ENCODE measurements at places on chromosomes 1 and 21.

DNA sequence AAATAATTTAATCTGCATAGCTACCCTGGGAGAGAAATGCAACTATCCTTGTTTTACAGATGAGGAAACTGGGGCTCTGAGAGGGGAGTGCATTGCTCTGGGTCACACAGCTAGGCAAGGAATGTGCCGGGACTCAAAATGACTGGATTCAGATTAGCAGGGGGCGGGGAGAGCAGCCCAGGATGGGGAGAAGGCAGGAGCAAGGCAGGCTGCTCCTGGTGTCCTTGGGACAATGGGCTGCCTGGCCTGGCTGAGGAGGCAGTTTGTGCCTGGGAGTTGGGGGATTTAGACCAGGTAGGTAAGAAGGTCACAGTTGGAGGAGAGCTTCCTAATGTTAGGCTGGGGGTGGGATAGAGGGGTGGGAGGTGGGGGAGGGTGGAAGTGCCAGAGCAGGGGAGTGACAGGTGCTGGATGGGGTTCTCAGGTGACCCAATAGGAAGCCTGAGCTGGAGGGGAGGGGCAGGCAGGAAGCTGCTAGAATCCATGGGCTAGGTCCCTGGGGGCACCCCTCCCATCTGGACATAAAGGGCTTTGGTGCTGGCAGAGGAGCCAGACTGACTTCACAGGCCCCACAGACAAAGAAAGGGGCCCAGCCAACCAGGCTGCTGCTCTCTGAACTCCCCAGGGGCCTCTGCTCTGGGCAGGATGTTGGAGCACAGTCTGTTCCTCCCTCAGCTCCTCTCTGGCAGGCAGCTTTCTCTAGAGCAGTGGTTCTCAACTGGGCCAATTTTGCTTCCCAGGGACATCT lies 29.0 kb downstream of the TRIM62 start:
- no peak for DNase-seq

DNA sequence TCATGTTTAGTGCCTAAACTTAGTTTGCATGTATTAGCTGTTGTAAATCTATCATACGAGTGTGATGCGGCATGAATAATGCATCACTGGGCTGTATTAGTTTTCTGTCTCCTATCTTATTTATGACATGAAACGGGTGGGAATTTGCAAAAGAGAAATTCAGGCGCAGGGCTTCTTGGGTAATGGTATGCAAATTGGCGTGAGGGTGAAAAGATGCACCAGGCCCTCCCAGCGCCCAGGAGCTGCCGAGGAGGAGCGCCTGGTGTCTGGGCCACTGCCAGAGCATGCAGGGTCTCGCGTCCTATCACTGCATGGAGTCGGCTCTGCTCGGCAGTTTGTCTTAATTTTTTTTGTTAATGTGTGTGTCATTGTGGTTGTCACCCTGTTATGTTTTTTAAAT lies 82.9 kb upstream of the ACTL8 start:
- no peak for DNase-seq

DNA sequence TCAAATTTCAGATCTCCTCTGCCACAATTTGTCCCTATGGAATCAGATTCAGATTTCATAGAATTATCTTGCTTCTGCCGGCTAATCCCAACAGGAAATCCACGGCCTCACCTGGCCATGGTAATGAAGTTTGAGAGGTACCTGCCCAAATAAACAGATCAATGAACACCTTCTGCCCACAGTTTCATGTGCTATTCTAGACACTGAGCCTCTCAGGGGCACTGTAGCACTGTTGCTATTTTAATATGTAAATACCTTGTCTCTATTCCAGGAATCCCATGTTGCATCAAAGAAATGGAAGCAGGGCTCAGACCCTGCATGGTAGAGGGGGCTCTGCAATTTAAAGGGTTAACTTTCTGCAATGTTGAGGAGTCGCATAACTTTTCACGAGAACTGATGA lies 593.1 kb downstream of the PTBP2 start:
- DNase-seq: no peak

- no peak for DNase-seq
Measured at GRCh38 chr1:97895278-97895677, 25.6 kb downstream of the DPYD start.

DNA sequence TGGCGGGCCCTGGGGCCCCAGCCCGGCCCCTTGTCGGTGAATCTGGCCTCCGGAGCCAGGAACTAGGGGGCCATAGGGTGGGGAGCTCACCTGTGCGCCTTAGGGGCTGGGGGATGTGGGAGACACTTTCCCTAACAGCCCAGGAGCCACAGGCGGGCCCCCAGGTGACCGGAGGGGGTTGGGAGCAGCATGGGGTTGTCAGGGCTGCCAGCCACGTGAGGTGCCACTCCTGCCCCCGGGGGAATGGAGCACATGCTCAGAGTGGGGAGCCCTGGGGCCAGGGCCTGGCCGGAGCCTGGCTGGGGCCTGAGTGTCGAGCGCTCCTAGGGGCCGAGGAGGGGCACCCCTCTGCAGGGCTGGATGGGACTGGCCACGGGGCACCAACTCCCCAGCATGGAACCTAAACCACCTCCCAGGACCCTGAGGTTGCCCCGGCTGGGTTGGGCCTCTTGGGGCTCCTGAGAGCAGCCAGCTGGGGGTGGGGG lies 19.9 kb downstream of the PRXL2B start:
- no peak for DNase-seq

- no peak for DNase-seq
Measured at GRCh38 chr1:44798481-44799365, 1.5 kb upstream of the PLK3 start.

GRCh38 chr1:180167721-180168467 lies 13.2 kb downstream of the QSOX1 start:
- DNase-seq: no peak

DNA sequence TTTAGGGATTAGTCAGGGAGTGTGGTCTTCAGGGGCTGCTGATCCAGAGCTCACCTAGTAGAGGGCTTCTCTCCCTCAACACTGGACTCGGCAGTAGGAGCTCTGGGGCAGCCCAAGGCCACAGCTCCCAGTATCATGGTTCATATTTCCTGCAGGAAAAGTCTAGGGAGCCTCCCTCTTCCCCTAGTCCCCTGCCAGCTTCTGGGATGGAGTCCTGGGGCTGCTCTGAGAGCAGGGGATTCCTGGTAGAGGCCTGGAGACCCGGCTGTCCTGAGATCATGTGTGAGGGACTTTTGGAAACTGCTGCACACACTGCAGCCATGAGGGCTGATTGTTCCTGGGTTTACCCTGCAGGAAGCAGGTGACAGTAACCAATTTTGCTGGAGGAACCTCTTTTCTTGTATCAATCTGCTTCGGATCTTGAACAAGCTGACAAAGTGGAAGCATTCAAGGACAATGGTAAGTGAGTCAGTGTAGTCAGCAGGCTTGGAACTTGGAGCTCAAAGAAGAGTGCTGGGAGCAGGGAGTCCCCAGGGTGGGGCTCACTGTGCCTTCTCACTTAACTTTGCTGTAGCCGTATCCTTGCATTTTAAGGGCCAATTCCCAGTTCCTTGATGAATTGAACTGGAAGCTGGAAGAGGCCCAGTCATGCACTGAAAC lies 16.3 kb downstream of the STRIP1 start:
- DNase-seq: no peak

DNA sequence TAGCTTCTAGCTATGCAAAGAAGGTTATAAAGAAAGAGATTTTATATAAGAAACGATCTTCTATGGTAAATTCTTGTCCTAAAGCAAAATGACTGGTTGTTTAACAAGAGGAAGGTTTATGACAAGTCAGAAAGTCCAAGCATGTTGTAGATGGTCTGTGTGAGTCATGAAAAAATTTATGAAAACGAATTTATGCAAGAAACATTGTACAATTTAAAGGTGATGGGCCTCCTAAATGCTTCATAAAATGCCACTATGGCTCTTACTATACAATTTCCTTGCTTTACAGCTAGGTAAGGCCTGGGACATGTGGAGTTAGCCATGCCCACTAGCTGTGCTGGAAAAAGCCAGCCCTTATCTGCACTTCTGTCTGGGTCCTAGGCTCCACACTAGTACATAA lies 125.4 kb downstream of the PTGER3 start:
- DNase-seq: no peak
